Hepatocyte (in vitro differentiated cells): ENCODE measurements at places on chromosomes 2 and 18. TPM values are rescaled to one million over a fixed set of nuclear protein-coding genes. Genes with fewer than 3 reads are reported as not detected.

TTN gene
- total RNA-seq: 6.4 and 10.1 TPM in 2 replicates

C2orf72 gene
- 108 and 112 TPM in 2 replicates for total RNA-seq

TUBA3D gene
- 104 and 126 TPM in 2 replicates for total RNA-seq

OSR1 gene
- 16.1 and 19.8 TPM in 2 replicates for total RNA-seq

MALL gene
- 30.8 and 36.0 TPM in 2 replicates for total RNA-seq

CTLA4 gene
- total RNA-seq: not detected in 2 replicates

MGAT5 gene
- 30.2 and 32.1 TPM in 2 replicates for total RNA-seq

GPR155 gene
- 20.5 and 26.1 TPM in 2 replicates for total RNA-seq

CCNT2 gene
- total RNA-seq: 27.7 and 41.7 TPM in 2 replicates

GKN1 gene
- total RNA-seq: 0.53 TPM in 1 of 2 replicates, not detected in the other

ATP6V1B1 gene
- total RNA-seq: 0.84 and 1.7 TPM in 2 replicates

ACADL gene
- 0.52 and 2.1 TPM in 2 replicates for total RNA-seq

CFC1 gene
- 12.4 and 15.1 TPM in 2 replicates for total RNA-seq

SAG gene
- 0.47 TPM in 1 of 2 replicates, not detected in the other for total RNA-seq

AMER3 gene
- total RNA-seq: 1.00 and 1.4 TPM in 2 replicates

ALPG gene
- 0.16 and 1.5 TPM in 2 replicates for total RNA-seq

ABCG8 gene
- 4.5 and 4.7 TPM in 2 replicates for total RNA-seq

APOB gene
- 804 and 814 TPM in 2 replicates for total RNA-seq
